ENCODE measurements at places on chromosomes 1 and 21. TPM values are rescaled to one million over a fixed set of nuclear protein-coding genes. Genes with fewer than 3 reads are reported as not detected.
A peak's percentile ranks its signal among the peaks of the same experiment; 100 is the strongest.

DNA sequence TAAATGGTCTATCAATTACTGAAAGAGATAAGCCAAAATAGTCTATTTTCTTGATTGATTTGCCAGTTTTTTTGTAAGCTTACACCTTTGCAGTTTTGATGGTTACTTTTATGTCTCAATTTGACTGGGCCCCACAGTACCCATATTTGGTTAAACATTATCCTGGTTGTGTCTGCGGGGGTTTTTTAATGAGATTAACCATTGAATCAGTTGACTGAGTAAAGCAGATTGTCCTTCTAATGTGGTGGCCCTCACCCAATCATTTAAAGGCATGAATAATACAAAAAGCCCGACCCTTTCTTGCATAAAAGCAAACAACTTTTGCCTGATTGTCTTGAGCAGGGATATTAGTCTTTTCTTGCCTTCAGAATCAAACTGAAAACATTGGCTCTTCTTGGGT is 650.0 kb upstream of the RGS18 start:
- ATAC-seq = no peak

The ZDHHC18 gene
- 84.3 TPM for total RNA-seq

GRCh38 chr1:233006108-233006507 is 55.7 kb downstream of the NTPCR start:
- no peak for ATAC-seq

GRCh38 chr1:81582467-81582986 is 218.2 kb upstream of the ADGRL2 start:
- peak; percentile 65 for ATAC-seq

The TMPRSS3 gene
- total RNA-seq = 24.0 TPM

The TMEM82 gene
- total RNA-seq = not detected

GRCh38 chr1:26122988-26123973 is 11.7 kb downstream of the PDIK1L start:
- ATAC-seq = peak; percentile 82

DNA sequence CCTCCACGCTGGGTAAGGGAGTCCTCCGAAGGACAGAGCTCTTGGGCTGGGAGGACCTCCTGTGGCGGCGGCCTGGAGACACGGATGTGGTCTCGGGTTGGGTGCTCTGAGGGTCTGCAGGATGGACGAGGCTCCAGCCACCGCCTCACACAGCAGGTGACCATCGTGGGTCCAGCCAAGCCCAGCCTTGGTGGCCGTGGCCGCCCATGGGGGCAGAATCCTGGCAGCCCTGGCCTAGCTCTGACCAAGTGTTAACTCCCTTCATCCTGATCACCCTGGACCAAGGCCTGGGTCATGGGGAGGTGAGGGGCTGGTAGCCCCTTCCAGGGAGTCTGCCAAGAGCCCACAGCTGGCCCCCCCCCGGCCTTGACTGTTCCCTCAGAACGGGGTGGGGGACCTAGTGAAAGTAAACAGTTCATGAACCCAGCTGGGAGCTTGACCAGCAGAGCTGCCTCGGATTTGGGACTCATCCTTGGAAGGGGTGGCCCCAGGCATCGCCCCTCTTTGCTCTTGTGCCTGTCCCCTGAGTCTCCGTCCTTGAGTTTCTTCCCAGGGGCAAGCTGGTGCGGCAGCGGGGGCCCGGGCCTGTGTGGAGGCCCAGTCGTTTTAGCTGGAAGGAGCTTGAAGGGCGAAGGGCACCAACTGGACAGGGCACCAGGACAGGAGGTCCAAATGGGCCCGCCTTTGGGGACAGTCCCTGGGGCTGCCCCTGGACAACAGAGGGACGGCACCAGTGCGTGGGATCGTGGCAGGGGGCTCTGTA is 17.8 kb downstream of the ARHGEF16 start:
- ATAC-seq = no peak

- no peak for ATAC-seq
Measured at GRCh38 chr1:198261886-198262285, 105.1 kb downstream of the NEK7 start.

- ATAC-seq = no peak
Measured at GRCh38 chr1:91507328-91507727, 6.7 kb downstream of the CDC7 start.

DNA sequence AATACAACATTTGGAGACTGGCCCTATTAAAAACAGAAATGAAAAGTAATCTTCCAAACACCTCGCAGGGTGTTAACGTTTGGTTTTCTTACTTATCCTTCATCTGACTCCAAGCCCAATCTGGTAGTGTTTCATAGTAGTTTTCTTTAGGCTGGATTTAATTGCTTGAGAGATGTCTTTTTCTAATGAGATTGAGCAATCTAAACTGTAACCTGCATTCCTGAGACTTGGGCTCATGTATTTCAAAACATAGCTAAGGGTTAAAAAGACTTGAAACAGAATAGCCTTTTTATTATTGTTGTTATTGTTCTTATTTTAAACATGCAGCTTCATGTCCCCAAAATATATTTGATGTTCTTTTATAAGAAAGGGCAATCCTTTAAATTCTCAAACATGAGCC is 278.9 kb downstream of the TGFB2 start:
- ATAC-seq = no peak

The ZBTB8A gene
- 0.03 TPM for total RNA-seq

- ATAC-seq = no peak
Measured at GRCh38 chr21:44283948-44284347, 1.7 kb upstream of the AIRE start.

DNA sequence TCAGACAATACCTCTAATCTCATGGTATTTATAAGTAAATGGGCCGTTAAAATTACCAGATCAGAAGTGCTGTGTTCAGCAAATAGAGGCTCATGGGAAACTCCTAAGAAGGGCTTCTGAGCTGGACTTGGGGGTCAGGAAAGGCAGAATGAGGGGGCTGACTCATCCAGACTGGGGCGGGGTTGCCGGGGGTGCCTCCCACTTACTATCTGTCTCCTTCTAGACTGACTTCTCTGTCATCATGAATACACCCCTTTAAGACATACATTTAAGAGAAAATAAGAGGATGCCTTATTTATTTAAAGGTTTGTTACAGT is 96.0 kb upstream of the ERRFI1 start:
- ATAC-seq = no peak

DNA sequence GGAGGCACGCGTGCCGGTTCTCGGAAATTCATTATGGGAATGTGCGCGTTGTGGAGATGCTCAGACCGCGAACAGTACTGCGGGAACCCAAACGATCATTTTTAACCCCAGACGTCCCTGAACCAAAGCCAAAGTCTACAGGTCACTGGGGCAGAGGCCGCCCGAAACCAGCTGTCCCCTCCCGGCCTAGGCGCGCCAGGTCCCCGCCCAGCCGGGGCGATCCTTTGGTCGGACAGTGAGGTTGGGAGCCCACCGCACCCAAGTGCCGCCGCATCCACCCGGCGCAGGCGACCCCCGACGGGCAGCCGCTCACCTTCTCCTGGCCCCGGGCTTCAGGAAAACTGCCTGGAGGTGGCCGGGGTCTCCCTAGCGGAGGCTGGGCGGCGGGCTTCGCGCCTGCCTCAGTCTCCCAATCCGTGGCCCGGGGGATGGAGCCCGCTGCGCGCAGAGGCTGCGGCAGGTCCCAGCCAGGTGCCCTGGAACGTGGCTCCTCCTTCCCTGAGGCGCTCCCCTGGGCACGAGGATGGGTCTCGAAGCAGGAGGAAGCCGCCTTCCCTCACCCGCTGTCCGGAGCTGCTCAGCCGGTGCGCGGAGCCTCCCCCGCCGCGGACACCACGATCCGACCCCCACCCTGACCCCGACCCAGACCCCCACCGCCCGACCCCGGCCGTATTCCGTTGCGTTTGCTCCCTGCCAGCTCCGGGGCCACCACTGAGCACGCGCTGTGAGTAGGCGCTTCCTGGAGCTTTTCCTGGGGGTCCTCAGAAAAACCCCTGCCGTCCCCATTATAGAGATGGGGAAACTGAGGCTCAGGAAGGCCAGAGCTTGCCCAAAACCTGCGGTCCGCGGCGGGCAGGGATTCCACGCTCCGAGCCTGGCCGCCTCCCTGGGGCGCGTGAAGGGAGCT is 8.1 kb upstream of the SLX9 start:
- ATAC-seq = no peak

DNA sequence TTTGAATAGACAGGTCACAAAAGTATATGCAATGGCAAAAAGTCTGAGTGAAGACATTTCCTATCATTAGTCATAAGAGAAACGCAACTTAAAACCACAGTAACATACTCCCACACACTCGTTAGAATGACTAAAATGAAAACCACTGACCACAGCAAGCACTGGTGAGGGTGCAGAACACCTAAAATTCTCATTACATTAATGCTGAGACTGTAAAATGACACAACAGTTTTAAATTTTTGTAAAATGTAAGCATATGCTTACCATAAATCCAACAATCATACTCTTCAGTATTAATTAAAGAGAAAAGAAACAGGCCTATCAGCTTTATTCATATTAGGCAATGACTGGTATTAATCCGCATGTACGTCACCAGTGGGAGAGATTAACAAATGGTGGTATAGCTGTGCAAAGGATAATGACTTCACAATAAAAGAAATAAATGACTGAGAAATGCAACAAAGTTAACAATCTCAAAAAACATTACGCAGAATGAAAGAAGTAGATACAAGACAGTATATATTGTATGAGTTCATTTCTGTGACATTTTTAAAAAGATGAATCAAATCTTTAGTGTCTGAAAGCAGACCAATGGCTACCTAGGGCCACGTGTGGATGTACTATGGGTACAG is 253.5 kb downstream of the AKT3 start:
- ATAC-seq = peak; percentile 76

- ATAC-seq = no peak
Measured at GRCh38 chr1:203229471-203230135, at the start of gene CHIT1. Gene CHIT1 (minus strand): TSS chr1:203229673. CDS start chr1:203229636, 37 bp downstream.

DNA sequence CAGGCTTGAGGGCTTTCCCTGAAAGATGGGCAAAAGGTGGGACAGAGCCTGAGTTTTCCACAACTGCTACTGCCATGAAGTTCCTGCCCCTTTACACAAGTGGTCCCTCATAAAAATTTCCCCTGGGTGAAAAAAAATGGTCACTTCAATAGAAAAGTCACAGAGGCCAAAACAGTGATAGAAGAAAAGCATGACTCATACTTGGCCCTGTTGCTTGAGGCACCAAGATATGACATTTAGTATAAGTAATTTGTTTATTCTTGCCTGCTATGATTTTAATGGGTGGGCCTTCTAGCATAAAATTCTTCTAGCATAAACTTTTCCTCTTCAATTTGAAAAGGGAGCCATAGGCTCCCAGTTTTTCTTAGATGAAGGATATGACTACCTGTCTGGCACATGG is 280.2 kb downstream of the DPYD start:
- no peak for ATAC-seq

GRCh38 chr21:33367309-33367973 is 35.8 kb upstream of the IFNGR2 start:
- peak; percentile 40 for ATAC-seq

- ATAC-seq = peak; percentile 95
Measured at GRCh38 chr21:31293986-31294385, 50.1 kb downstream of the TIAM1 start.

DNA sequence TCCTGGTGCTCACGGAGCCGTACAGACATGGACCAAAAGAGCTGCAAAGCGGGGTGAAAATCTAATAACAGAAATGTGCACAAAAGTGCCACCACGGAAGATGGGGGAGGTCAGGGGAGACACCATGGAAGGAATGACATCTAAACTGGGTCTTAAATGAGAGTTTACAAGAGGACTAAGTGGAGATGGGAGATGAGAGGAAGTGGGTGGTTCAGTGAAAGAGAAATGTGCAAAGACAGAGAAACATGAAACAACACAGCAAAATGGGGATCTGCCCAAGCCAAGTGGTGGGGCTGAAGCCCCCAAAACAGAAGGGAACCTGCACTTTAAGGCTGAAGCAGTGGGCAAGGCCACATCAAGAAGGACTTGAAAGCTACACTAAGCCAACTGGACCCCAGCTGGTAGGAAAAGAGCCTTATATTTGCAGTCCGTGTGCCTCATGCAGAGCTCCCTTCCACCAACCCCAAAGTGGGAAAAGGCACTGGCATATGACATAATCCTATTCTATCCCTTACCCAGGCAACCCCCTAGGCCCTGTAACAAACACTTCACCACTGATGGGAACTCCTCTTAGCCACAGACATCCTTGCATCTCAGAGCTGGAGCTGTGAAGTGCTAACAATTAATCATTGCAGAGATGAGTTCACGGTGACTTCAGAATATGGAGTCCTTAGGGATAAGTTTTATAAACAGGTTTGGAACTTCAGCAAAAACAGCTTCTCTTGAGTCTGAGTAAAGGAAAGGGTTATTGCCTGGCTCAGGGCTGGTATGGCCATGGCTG is 198.6 kb upstream of the EDN2 start:
- ATAC-seq = peak; percentile 46

DNA sequence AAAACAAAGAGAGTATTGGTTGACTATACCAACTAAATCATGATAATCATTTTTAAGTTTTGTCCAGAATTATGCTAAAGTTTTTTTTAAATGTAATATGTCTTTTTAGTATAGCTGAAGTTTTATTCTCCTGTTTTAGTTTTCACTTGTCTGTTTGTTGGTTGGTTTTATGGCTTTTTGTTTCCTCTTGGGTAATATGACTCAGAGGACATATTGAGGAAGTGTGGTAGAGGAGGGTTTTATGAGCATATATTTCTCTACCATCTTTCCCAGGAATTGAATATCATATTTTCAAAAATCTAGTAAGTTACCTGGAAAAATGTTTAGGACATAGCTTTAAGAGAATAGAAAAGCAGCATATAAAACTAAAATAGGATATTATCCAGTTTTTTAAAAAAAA is 68.6 kb upstream of the MCOLN3 start:
- ATAC-seq = no peak

The HEATR1 gene
- total RNA-seq = 85.9 TPM

DNA sequence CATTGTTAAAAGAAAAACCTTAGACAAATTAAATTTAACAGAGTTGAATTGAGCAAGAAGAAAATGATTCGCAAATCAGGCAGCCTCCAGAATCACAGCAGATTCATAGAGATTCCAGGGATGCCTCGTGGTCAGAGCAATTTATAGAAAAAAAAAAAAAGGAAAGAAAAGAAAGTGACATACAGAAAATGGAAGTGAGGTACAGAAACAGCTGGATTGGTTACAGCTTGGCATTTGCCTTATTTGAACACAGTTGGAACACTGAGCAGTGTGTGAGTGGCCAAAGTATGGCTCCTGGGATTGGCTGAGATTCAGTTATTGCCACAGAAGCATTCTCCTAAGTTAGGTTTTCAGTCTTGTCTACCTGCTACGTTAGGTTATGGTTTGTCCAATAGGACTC is 9.1 kb upstream of the C21orf91 start:
- no peak for ATAC-seq

DNA sequence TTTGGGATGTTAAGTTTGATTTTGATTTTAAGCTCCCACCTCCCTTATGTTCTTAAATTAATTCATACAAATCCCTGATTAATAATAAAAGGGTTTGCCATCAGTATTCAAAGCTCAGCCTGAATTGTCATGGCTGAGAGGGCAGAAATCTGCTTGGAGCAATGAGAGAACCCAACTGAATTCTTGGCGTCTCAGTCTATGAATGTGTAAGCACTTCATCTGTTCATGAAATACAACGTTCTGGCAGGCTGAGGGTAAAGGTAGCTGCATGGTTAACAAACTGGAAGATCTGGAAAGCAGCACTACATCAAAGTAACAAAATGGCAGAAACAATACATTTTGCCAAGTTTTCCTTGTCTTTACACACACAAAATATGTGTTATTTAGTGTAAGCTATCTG is 95.3 kb downstream of the ACBD6 start:
- no peak for ATAC-seq
